PC-3 (cell line): ENCODE measurements at places on chromosomes 12 and 14. TPM values are rescaled to one million over a fixed set of nuclear protein-coding genes. Genes with fewer than 3 reads are reported as not detected.
A peak's percentile ranks its signal among the peaks of the same experiment; 100 is the strongest.

GRCh38 chr12:103824845-103825244, 16.2 kb downstream of the NT5DC3 start:
- H3K27me3 ChIP-seq, result no peaks in the 10 kb centered on the region
- peaks cover 38% of the 10 kb centered on the region for H3K4me1 ChIP-seq
- peaks cover 9% of the 10 kb centered on the region; the same call in 1 of the 2 replicates for H3K36me3 ChIP-seq
- no peak overlapping the region for H3K4me3 ChIP-seq
- no peak for DNase-seq
- 0 out of 2 replicates have a peak overlapping the region, but pooled peaks have one; percentile 10 for H3K27ac ChIP-seq

- no peak overlapping the region for H3K4me3 ChIP-seq
- H3K4me1 ChIP-seq, result no peaks in the 10 kb centered on the region
- no peaks in the 10 kb centered on the region for H3K27me3 ChIP-seq
- DNase-seq, result no peak
- no peaks in the 10 kb centered on the region for H3K36me3 ChIP-seq
Measured at GRCh38 chr12:116194935-116195431, 82.5 kb downstream of the MED13L start.

GRCh38 chr12:64627771-64628170, 17.5 kb downstream of the RASSF3 start:
- DNase-seq, result no peak
- peaks cover 44% of the 10 kb centered on the region for H3K4me1 ChIP-seq
- no peak overlapping the region for H3K27ac ChIP-seq
- H3K4me3 ChIP-seq, result no peak overlapping the region

DNA sequence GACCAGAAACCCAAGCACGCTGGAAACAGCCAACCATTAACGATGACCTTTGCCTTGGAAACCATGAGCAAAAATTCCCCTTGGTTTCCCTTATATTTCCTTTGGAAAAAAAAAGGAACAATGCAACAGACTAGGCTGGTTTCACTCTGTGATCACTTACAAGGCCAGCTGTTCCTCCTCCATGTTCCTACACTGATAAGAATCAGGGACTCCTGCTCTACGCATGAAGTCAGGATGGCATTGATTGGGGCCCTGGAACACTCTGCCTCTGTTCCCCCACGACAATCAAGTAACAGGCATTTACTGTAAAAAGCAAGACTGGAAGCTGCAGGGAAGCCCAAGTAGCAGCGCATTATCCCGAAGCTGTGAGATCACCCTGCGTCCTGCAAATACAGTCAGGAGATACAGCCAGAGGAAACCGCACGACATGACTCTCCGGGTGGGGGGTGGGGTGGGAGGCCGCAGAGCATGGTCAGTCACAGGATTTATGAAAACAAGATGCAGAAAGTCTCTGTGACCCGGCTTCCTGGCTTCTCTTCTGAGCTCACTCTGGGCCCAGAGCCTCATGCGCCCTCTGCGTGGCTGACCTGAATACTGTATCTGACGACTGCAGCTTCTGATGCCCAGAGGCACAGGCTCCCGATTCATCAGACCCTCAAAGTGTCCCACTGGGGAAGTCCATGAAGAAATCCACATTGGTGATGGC, 31.1 kb downstream of the SSH1 start:
- H3K4me3 ChIP-seq, result no peak overlapping the region
- no peaks in the 10 kb centered on the region for H3K4me1 ChIP-seq
- no peak overlapping the region for H3K27ac ChIP-seq
- no peaks in the 10 kb centered on the region for H3K27me3 ChIP-seq
- peaks cover 43% of the 10 kb centered on the region for H3K36me3 ChIP-seq

Gene B4GALNT1
- total RNA-seq, result 39.0 and 42.3 TPM in 2 replicates

DNA sequence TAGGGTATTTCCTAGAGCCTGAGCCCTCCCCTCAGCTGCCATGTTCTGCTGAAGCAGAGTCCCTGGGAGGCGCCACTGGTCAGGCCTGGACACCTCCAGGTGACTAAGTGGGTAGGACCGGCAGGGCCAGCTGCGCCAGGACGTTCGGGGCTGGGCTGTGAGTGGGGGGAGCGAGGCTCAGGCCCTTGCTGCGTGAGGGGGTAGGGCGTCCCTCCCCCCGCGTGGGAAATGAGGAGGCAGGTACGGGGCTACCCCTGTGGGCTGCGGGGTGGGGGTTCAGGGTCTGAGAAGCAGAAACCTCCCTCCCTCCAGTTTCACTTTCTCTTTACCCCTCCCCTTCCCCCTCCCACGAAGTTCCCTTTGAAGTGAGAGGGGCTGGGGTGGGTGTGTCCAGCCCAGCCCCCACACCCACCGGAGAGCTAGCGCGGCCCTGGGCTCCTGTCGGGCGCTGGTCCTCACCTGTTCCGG, 22.1 kb upstream of the KIF26A start:
- H3K4me3 ChIP-seq, result peak overlapping the region; percentile 78
- peaks cover 28% of the 10 kb centered on the region for H3K4me1 ChIP-seq
- H3K27ac ChIP-seq, result peak overlapping the region; percentile 39

DNA sequence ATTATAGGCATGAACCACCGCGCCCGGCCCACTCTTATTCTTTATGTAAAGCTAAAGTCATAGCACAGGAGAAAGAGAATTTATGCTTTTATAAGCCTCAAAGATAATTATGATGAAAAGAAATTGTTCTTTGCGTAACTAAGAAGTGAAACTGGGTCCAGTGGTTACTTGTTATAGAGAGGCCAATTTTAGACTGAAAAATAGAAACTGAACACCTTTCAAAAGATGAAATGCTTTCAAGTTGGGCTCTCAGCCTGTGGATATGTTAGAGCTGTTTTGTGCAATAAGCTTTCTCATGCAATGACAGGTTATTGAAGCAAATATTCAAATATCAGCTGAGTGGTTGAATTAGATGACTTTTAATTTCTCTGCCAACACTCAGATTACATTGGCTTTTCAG, 7.9 kb downstream of the TMEM253 start:
- no peaks in the 10 kb centered on the region for H3K27me3 ChIP-seq
- no peak overlapping the region for H3K4me3 ChIP-seq
- H3K36me3 ChIP-seq, result no peaks in the 10 kb centered on the region
- no peak overlapping the region for H3K27ac ChIP-seq
- peaks cover 21% of the 10 kb centered on the region; the same call in 1 of the 2 replicates for H3K4me1 ChIP-seq

- H3K27ac ChIP-seq, result no peak overlapping the region
- H3K4me1 ChIP-seq, result no peaks in the 10 kb centered on the region
- H3K4me3 ChIP-seq, result no peak overlapping the region
- H3K27me3 ChIP-seq, result no peaks in the 10 kb centered on the region
- no peak for DNase-seq
Measured at GRCh38 chr12:34304546-34304945, 282.2 kb downstream of the ALG10 start.

DNA sequence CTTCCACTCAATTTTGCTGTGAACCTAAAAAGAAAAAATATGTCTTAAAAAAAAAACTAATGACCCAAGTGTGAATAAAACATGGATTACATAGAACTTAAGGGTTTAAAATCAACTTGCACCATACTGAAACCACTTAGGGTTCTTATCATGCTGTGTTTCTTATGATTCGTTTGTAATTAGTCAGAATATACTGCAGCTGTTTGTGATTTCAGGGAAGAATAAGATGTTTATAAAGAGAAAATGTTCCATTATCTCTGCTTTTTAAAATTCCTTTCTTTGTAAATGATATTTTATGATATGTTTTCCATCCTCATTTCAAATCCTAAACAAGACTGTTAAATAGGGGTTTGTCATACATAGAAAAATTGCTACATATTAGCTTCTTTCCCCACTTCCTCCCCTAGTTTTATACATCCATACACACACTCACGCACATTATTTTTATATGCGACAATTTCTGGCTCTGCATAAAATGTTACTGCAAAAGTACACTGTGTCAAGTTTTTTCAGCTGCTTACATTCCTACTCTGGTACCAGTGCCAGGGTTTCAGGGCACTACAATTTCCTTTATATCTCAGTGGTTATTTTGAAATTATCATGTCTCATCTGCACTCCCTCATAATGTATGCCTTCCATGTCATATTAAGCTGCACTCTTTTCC, 275.2 kb upstream of the GARIN6 start:
- DNase-seq, result no peak
- no peaks in the 10 kb centered on the region for H3K4me1 ChIP-seq
- H3K36me3 ChIP-seq, result no peaks in the 10 kb centered on the region
- H3K27me3 ChIP-seq, result peaks cover 33% of the 10 kb centered on the region; the same call in 1 of the 2 replicates

- no peak overlapping the region for H3K27ac ChIP-seq
- no peaks in the 10 kb centered on the region for H3K4me1 ChIP-seq
- H3K27me3 ChIP-seq, result no peaks in the 10 kb centered on the region
- no peak overlapping the region for H3K4me3 ChIP-seq
- no peaks in the 10 kb centered on the region for H3K36me3 ChIP-seq
Measured at GRCh38 chr14:106185837-106186233, 659.5 kb downstream of the TMEM121 start.

DNA sequence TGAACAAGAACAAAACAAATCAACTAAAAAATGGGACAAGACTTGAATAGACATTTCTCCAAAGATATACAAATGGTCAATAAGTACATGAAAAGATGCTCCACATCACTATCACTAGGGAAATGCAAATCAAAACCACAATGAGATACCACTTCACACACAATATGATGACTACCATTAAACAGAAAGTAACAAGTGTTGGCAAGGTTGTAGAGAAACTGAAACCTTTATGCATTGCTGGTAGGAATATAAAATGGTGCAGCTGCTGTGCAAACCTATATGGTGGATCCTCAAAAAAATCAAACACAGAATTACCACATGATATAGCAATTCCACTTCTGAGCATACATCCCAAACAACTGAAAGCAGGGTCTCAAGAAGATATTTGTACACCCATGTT, 5.2 kb downstream of the SMAGP start:
- peaks cover 45% of the 10 kb centered on the region for H3K4me1 ChIP-seq
- H3K27ac ChIP-seq, result no peak overlapping the region
- no peak for DNase-seq
- H3K36me3 ChIP-seq, result peaks cover 17% of the 10 kb centered on the region
- no peaks in the 10 kb centered on the region for H3K27me3 ChIP-seq

DNA sequence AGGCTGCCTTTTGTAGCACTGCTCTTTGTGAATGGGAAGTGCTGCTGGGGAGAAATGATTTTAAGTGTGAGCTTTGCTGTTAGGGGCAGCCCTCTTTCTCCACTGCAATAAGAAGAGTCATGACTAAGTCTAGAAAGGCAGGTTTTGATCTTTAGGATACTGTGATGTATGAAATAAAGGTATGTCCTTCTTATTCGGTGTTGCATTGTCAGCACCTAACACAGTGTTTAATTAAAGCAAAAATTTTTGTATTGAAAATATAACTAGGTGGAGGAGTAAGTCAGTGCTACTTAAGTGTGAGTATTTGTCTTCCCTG, 81.5 kb downstream of the ETV6 start:
- H3K27ac ChIP-seq, result peak overlapping the region; percentile 71
- no peak for DNase-seq
- peaks cover 33% of the 10 kb centered on the region for H3K4me1 ChIP-seq
- no peak overlapping the region for H3K4me3 ChIP-seq

Gene TMEM30B
- total RNA-seq, result 70.6 and 85.3 TPM in 2 replicates

GRCh38 chr12:122013791-122014590, 7.7 kb upstream of the BCL7A start:
- H3K27me3 ChIP-seq, result no peaks in the 10 kb centered on the region
- H3K27ac ChIP-seq, result no peak overlapping the region
- H3K36me3 ChIP-seq, result no peaks in the 10 kb centered on the region
- no peaks in the 10 kb centered on the region for H3K4me1 ChIP-seq
- DNase-seq, result no peak
- no peak overlapping the region for H3K4me3 ChIP-seq

Gene GIT2
- total RNA-seq, result 24.6 and 26.8 TPM in 2 replicates

- H3K4me3 ChIP-seq, result no peak overlapping the region
- H3K27me3 ChIP-seq, result no peaks in the 10 kb centered on the region
- no peak for DNase-seq
- no peaks in the 10 kb centered on the region for H3K4me1 ChIP-seq
- no peak overlapping the region for H3K27ac ChIP-seq
- H3K36me3 ChIP-seq, result no peaks in the 10 kb centered on the region
Measured at GRCh38 chr14:41201696-41202095, 405.0 kb upstream of the LRFN5 start.

DNA sequence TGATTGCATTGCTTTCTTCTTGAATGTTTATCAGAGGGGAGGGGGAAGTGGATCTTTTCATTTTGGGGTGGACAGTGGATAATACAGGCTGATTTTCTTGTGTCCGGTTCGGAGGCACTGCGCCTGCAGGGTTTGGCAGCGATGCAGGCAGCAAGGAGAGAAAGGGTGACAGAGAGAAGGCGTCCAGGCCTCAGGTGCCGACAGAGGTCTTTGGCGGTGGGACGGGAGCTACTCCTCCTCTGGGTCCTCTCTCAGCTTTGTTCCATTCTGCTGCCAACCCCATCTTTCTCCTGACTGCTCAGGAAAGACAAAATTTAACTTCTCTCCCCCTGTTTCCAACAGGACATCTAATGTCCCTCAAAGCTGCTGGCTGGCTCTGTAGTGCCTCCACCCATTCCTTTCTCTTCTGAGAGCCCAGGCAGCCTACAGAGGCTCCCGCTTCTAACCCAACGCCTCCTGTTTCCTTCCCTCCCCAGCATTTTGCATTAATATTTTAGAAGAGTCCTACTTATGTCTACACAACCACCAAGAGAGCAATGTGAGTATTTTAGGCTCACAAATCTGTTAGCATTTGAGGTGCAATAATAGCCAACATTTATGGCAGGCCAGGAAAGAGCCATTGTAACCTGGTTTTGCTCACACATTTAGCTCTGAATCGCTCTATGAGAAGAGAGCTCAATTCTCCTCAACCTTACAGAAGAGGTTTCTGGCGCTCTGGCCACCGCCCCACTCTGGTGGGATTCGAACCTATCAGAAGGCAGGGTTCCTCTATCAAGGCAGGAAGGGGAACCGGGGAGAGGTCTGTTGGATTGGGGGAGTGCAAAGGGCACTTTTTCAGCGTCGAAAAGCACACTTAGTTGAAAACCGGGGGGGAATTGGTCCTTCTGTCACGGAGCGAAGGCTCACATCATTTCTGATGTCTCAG, 7.1 kb upstream of the TBX5 start:
- no peaks in the 10 kb centered on the region for H3K4me1 ChIP-seq
- no peak overlapping the region for H3K4me3 ChIP-seq
- peaks cover 88% of the 10 kb centered on the region for H3K27me3 ChIP-seq

DNA sequence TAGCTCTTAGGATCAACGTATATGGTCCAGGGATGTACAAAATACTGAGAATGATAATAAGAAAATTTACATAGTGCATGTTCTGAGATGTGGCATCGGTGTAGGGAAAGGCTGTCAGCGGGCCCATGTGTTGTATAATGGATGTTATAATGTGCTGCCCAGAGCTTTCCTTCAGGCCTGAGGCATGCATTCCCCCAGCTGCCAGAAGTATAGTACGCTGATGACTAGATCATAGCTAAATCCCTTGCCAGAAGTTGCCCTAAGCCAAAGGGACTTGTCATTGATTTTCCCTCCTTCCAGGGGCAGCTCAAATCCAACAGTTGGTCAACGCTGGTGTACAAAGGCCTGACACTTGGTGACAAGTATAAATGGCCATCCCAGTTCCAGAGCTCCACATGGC, 6.5 kb upstream of the OR11G2 start:
- H3K36me3 ChIP-seq, result no peaks in the 10 kb centered on the region
- no peak for DNase-seq
- no peaks in the 10 kb centered on the region for H3K4me1 ChIP-seq

GRCh38 chr12:13142747-13143146, 39.3 kb upstream of the GSG1 start:
- H3K4me3 ChIP-seq, result no peak overlapping the region
- no peak for DNase-seq
- no peaks in the 10 kb centered on the region for H3K36me3 ChIP-seq
- H3K4me1 ChIP-seq, result no peaks in the 10 kb centered on the region; the same call in 1 of the 2 replicates
- H3K27me3 ChIP-seq, result no peaks in the 10 kb centered on the region
- no peak overlapping the region for H3K27ac ChIP-seq
